ENCODE measurements at places on chromosomes 13 and 19.

GRCh38 chr19:1512671-1513498, at the start of gene ADAMTSL5:
TSS of gene ADAMTSL5 (minus strand) at chr19:1513019. CDS start at chr19:1510943, 2,076 bp downstream.
- no peak for DNase-seq

DNA sequence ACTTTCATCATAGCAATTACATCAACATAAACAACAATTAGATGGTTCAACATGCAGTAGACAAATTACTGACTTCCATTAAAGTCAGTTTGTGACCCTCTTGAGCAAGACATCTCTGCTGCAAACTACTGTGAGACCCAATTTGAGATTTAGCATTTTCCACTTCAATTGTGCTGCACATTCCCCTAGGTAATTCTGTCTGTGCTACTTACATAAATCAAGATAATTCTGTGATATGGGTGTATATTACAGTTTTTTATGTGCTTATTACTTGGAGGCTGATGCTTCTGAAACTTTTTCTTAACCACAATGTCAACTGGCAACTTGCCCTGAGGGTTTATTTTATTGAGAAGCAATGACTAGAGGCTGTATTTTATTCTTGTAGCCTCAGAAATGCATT, 1714.4 kb downstream of the OLFM4 start:
- DNase-seq: no peak

GRCh38 chr19:39212375-39212742, 8.3 kb upstream of the SYCN start:
- peak; percentile 32 for DNase-seq

DNA sequence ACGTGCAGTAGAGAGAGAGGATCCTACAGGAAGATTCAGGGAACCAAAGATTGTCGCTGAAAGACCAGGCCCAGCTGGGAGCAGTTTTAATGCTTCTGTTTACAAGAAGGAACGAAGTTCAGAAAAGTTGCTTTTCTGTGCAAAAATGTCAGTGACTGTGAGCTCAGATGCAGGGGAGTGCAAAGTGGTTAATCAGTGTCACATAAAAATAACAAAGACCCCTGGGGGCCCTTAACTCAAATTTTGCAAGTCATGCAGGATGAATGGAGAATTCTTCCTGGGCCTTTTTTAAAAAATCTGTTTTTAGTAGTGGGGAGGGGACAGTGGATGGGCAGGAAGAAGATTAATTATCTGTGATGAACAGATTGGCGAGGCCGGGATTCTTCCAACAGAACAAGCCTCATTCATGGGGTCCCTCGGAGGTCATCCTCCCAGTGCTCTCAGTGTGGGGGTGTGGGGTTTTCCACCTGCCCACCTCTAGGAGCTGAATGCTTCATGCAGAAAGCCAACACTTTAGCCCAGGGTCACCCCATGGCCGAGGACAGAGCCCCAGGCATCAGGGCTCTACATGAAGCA, 167.2 kb downstream of the UQCRFS1 start:
- DNase-seq: no peak
